Neural progenitor cell (in vitro differentiated cells): ENCODE measurements at places on chromosomes 7 and 10. TPM values are rescaled to one million over a fixed set of nuclear protein-coding genes. Genes with fewer than 3 reads are reported as not detected.

The SPDYE9 gene
- not detected in 2 replicates for total RNA-seq

The SFTPA1 gene
- not detected in 2 replicates for total RNA-seq

The OPALIN gene
- total RNA-seq, result not detected in 2 replicates

The NPSR1 gene
- total RNA-seq, result not detected in 2 replicates

The OR2A1 gene
- total RNA-seq, result not detected in 2 replicates

The TBC1D12 gene
- 6.6 and 6.9 TPM in 2 replicates for total RNA-seq

- H3K36me3 ChIP-seq, result no peaks in the 10 kb centered on the region
- H3K27me3 ChIP-seq, result no peaks in the 10 kb centered on the region
- no peak overlapping the region for H3K4me3 ChIP-seq
- H3K27ac ChIP-seq, result no peak overlapping the region
- no peaks in the 10 kb centered on the region for H3K4me1 ChIP-seq
Measured at GRCh38 chr10:37304036-37304435, 178.6 kb downstream of the ANKRD30A start.

DNA sequence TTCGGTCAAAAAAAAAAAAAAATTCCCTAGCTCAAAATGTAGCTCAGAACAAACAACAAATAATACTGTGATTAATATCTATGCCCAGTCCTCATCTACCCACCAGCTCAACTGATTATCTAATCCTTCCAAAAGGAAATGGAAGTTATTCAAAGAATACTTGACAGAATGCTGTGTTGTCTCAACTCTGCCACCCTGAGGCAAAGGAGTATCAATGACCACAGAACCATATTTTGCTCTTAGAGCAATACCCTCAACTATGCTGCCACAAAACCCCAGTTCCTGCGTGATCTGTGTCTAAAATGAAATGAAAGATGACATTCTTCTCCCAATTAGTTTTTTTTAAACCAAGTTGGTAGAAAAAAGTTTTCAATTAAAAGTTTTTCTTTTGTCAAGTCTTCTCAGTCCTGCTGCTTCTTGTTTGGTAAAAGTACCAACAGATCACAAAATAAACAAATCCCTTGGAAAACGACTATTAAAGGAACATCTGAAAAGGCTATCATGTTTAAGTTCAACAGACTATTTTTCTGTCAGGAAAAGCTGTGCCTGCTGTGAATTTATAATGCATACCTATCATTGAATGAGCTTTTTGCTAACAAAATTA, 21.6 kb downstream of the RBM28 start:
- H3K4me1 ChIP-seq, result no peaks in the 10 kb centered on the region
- no peaks in the 10 kb centered on the region for H3K27me3 ChIP-seq
- H3K4me3 ChIP-seq, result no peak overlapping the region
- peak; percentile 34 for DNase-seq
- no peak overlapping the region for H3K27ac ChIP-seq

DNA sequence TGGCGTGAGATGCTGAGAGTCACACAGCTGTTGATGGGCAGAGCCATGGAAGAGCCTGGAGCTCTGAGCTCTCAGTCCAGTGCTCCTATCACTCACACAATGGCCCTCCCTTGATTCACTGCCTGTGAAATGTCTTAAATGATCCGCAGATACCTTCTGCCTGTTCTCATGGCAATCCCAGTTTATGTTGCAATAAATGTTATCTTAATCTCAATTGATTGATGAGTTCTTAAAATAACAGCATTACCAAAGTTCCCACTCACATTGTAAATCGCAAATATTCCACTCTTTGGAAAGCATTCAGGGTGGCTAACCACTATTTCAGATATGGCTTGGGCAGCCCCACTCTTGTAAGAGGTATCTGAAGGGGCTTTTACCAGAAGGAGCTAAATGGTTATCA, 865.5 kb downstream of the LRMDA start:
- no peak for DNase-seq
- no peaks in the 10 kb centered on the region for H3K27me3 ChIP-seq
- H3K36me3 ChIP-seq, result no peaks in the 10 kb centered on the region
- peaks cover 23% of the 10 kb centered on the region for H3K4me1 ChIP-seq

DNA sequence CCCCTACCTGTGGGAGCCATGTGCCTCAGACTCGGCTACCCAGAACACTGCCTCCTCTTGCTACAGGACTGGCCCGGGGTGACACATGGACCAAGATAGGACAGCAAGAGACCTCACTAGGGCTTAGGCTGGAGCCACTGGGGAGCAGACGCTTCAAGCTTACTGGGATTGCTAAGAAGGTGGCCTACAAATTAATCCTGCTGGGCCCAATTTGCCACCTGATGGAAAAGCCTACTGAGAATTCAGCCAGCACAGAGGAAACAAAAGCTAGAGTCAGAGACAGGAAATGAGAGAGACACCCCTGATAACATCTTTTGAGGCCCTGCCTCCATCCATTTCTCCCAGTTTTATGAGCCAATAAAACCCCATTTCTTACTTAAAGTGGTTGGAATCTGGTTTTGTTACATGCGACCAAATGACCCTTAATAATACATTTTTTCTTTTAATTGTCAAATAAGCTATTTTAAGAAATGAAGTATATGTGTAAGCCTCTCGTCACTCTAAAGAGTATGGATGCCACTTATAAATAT, 282.1 kb downstream of the CXCL12 start:
- H3K27me3 ChIP-seq, result no peaks in the 10 kb centered on the region
- no peaks in the 10 kb centered on the region for H3K36me3 ChIP-seq
- no peak overlapping the region for H3K4me3 ChIP-seq
- no peak for DNase-seq

DNA sequence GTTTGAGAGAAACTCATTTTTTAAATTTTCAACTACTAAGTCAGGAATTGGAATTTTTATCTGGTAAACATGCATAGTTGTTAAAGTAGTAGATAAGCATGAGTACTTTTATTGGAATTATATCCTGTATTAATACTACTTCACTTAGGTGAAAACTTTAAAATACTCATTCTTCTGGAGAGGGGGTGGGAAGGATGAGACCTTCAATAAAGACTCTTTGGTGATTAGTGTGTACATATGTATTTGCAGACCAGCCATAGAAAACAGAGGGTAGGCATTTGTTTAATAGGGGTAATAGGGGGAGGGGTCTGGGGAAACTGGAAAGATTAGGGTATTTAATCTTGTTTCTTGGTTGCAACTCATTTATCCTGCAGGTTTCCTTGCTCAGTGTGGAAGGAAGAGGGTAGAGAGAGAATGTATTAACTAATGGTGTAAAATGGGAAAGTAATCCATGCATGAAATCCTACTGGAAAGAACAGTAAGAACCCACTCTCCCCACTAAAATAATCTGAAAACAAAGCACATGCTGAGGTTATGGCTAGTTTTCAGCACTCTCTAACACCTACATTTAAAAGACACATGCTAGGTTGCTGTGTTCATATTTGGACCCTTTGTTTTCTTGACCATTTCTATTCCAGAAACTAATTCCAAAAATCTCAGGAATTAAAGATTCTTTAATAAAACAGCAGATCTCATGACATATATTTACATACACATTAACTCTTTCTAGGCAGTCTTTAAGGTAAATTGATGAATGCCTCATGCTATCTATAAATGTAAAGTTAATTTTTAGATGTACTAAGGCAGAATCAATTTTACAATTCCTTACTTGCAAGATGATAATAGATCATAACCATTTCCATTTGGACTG, 6.2 kb upstream of the IGF2BP3 start:
- no peak for DNase-seq
- peak overlapping the region; percentile 98 for H3K27ac ChIP-seq
- H3K4me1 ChIP-seq, result peaks cover 34% of the 10 kb centered on the region
- peak overlapping the region; percentile 94 for H3K4me3 ChIP-seq

DNA sequence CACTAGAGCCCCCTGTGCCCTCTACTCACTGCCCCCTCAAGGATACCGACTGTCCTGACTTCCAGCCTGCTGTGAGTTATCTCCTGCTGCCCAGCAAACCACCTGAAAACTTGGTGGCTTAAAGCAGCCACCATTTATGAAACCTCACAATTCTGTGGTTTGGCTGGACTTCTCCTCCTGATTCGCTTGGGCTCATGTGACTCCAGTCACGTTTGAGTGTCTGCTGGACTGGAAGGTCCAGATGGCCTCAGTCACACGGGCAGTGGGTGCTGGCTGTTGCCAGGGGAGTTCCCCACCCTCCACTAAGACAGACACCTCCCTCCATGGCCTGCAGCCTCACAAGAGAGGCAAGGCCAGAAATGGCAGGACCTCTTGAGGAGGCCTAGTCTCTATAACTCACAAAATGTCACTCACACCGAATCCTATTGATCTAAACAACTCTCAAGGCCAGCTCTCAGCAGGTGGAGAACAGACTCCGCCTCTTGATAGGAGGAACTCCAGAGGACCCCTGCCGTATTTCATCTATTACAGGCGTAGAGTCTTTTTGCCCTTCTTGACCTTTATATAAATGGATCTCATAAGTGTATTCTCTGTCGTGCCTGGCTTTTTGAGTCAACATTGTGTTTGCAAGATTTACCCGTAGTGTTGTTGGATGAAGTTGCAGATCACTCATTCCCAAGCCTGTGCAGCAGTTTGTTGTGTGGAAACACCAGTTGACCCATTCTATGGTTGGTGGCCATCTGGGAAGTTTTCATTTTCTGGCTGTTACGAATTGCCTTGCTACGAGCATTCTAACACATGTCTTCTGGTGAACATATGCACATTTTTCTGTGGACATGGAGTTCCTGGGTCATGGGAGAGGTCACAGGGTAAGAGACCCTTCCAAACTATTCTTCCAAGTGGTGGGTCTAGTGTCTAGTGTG, 48.3 kb downstream of the ZMIZ1 start:
- no peak overlapping the region for H3K27ac ChIP-seq
- DNase-seq, result no peak
- H3K4me3 ChIP-seq, result no peak overlapping the region
- peaks cover 22% of the 10 kb centered on the region for H3K4me1 ChIP-seq
- H3K36me3 ChIP-seq, result no peaks in the 10 kb centered on the region

GRCh38 chr10:44467900-44468299, 83.0 kb upstream of the CXCL12 start:
- H3K4me3 ChIP-seq, result no peak overlapping the region
- no peak for DNase-seq
- H3K36me3 ChIP-seq, result no peaks in the 10 kb centered on the region
- H3K27me3 ChIP-seq, result no peaks in the 10 kb centered on the region
- H3K4me1 ChIP-seq, result peaks cover 5% of the 10 kb centered on the region

- no peaks in the 10 kb centered on the region for H3K27me3 ChIP-seq
- no peak overlapping the region for H3K4me3 ChIP-seq
- H3K27ac ChIP-seq, result no peak overlapping the region
- DNase-seq, result no peak
- H3K36me3 ChIP-seq, result no peaks in the 10 kb centered on the region
Measured at GRCh38 chr7:40470091-40470592, 335.3 kb downstream of the SUGCT start.

GRCh38 chr10:119333146-119333792, 125.9 kb downstream of the GRK5 start:
- peaks cover 19% of the 10 kb centered on the region for H3K4me1 ChIP-seq
- no peaks in the 10 kb centered on the region for H3K27me3 ChIP-seq
- no peak overlapping the region for H3K27ac ChIP-seq
- no peak for DNase-seq

DNA sequence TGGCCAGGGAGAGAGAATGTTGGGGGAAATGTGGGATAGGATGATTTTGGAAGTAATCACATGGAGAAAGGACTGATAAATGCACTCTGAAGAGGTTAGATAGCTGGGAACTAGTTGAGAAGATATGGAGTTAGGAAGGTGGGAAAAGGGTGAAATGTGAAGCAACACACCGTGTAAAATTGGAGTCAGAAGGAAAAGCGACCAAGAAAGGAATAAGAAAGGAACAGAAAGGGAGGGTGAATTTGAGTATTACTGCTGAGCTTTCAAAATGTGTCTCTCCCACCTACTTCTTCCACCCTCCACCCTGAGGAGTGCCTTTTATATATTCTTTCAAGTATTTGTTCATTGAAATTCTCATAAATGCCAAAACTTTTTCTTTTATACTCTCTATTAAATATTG, 171.8 kb downstream of the BMPER start:
- H3K27ac ChIP-seq, result no peak overlapping the region
- H3K27me3 ChIP-seq, result no peaks in the 10 kb centered on the region
- H3K4me1 ChIP-seq, result no peaks in the 10 kb centered on the region
- no peak for DNase-seq
- no peak overlapping the region for H3K4me3 ChIP-seq

GRCh38 chr7:88545663-88546062, 213.8 kb upstream of the ZNF804B start:
- H3K27me3 ChIP-seq, result no peaks in the 10 kb centered on the region
- no peaks in the 10 kb centered on the region for H3K4me1 ChIP-seq
- H3K36me3 ChIP-seq, result no peaks in the 10 kb centered on the region
- H3K4me3 ChIP-seq, result no peak overlapping the region
- no peak for DNase-seq

- no peak overlapping the region for H3K27ac ChIP-seq
- no peak overlapping the region for H3K4me3 ChIP-seq
- no peaks in the 10 kb centered on the region for H3K27me3 ChIP-seq
- DNase-seq, result no peak
- H3K4me1 ChIP-seq, result no peaks in the 10 kb centered on the region
Measured at GRCh38 chr10:62182595-62182994, 86.0 kb downstream of the RTKN2 start.

- H3K4me1 ChIP-seq, result peaks cover 21% of the 10 kb centered on the region
- H3K4me3 ChIP-seq, result no peak overlapping the region
- H3K36me3 ChIP-seq, result no peaks in the 10 kb centered on the region
- no peaks in the 10 kb centered on the region for H3K27me3 ChIP-seq
- no peak overlapping the region for H3K27ac ChIP-seq
- no peak for DNase-seq
Measured at GRCh38 chr7:117123311-117123926, 170.1 kb downstream of the ST7 start.

- no peaks in the 10 kb centered on the region for H3K27me3 ChIP-seq
- DNase-seq, result no peak
Measured at GRCh38 chr7:6438427-6438826, 9.3 kb downstream of the DAGLB start.
